ENCODE measurements at places on chromosomes 1 and 21.
A peak's percentile ranks its signal among the peaks of the same experiment; 100 is the strongest.

GRCh38 chr1:200180821-200181220 is 153.3 kb downstream of the NR5A2 start:
- DNase-seq = no peak

- peak; percentile 56 for DNase-seq
Measured at GRCh38 chr1:179079113-179079761, 2.6 kb upstream of the TOR3A start.

DNA sequence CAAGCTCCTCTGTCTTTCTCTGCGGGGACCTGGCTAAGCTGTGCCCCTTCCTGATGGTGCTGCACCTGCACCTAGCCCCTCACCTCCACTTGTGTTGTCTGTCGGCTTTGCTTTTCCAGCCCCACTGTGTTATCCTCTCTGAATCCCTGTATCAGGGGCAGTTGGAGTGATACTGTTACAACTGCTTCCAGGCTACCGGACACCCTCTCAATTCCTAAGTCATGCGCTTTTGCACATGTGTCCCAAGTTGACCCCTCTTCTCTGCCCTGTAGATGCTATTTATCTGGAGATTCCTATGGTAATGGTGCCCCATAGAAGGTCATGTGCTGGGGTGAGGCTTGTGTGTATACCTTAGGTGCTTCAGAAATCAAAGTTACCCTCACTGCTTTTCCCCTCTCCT is 58.9 kb downstream of the TBCE start:
- DNase-seq = no peak

DNA sequence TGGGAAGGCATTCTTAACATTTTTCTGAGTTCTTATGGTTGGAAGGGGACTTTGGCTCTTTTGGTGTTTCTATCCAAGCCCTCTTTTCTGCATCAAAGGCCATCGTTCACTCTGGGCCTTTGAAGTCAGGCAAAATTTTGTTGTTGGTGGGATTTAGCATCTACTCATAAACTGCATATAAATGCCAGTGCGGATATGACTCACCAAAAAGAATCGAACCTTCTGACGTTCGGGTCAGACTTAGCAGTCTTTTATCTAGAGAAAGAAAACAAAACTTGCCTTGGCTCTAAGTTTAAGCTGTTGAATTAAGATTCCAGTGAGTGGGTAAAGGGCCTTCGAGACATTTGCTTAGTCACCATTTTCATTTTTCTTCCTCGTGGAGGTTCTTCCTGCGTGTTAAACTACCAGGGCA is 51.4 kb downstream of the EVA1C start:
- DNase-seq = no peak

DNA sequence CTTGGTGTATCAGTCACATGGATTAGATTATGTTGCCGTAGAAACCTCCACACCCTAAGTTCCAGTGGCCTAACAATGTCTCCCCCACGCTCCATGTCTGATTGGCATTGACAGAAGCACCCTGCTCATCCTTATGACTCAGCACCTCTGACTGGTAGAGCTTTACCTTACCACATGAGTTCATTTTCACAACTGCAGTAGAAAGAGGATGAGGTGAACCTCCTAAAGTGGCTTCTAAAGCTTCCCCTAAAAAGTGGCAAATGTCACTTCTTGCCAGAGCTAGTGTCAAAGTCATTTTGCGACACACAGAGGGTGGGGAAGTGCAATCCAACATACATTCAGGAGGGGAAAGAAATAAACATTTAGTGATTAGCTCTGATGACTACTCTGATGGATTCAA is 30.6 kb upstream of the LYPD8 start:
- DNase-seq = no peak

GRCh38 chr1:221166559-221167318 is 287.5 kb downstream of the HLX start:
- no peak for DNase-seq

GRCh38 chr1:113255720-113256347 is 134.5 kb upstream of the MAGI3 start:
- no peak for DNase-seq

- DNase-seq = no peak
Measured at GRCh38 chr1:170891872-170892271, 43.5 kb upstream of the MROH9 start.

DNA sequence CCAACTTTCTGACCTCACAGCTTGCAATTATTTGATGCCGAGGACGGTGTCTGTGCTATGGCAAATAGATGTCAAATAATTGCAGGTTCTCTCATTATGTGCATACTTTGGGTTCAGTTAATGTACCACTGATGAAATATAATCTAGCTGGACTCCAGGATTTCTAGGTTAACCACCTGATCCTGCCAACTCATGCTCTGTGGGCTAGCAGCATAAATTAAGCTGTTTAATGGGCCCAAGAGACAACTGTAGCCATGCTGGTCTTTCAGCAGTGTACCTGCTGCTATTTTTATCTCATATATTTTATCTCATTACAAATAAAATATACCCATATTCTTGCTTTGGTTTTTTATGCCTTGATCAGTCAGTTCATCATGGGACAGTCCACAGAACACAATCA is 43.3 kb upstream of the HP1BP3 start:
- no peak for DNase-seq

DNA sequence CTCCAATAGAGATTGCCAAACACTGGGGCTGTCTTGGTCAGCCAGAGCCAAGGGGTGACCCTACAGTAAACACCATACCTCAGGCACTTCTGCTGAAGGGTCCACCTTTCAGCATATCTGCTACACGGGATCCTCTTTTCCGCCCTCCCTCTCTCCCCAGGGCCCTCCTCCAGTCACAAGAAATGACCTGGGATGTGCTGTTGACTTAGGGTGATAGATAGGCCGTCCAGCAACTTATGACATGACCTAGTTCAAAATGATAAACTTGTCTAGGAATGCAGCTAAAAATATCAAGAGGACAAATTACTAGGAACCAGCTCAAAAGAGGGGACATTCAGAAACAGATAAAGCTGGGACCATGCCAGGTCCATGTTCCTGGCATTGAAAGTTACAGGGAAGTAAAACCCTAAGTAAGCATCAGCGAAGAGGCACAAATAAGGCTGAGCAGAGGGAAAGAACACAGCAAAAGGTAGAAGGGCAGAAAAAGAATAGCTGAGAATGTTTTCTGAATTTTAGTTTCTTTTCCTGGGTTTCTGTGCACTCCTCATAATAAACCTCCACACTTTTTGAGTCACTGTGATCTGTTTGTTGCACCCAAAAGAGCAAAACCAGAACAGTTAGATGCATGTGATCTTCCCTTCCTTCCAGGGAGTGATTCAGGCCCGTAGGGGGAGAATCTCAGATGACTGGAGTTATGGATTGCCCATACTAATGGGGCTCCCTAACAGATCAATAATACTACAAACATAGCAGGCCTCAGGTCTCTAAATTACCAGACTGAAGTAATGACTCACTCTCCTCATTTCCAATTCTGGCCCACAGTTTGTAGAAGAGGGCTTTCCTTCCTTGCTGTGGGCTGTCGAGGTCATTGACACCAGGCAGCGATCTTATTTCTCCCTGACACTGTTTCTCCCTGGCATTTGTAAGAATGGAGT is 48.9 kb upstream of the F3 start:
- DNase-seq = no peak

DNA sequence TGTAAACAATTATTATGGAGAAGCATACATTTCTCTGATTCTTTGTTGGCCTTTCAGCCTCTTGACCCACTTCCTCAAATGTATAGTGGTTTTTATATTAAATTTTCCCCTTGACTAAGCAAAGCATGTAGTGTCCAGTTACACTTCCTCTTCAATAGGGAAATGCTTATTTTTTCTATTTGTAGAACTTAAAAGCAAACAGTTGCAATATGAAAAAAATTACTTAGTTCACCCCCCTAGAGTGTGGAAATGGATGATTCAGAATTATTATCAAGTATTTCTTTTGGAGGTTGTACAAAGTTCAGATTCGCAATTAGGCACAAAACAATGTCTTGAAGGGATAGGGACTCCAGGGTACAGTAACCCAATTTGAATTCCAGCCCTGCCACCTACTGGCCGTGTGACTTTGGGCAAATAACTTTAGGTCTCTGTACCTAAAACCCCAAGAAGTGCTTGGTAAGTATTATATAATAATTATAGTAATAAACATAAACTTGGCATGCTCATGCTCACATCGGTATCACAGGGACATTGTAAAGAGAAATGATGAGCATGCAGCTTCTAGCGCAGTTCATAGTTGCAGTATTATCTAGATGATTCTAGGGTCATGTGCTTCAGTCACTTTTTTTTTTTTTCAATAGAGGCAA is 28.6 kb upstream of the IFNGR2 start:
- no peak for DNase-seq

- no peak for DNase-seq
Measured at GRCh38 chr1:121483234-121483633, 298.5 kb downstream of the SRGAP2C start.

- no peak for DNase-seq
Measured at GRCh38 chr1:27563591-27564471, 40.1 kb downstream of the AHDC1 start.

GRCh38 chr1:201381130-201381529 is 3.6 kb upstream of the TNNT2 start:
- no peak for DNase-seq

GRCh38 chr21:38438462-38438893 is 59.8 kb downstream of the ERG start:
- peak; percentile 52 for DNase-seq

GRCh38 chr1:39646232-39647081 is 7.0 kb upstream of the HEYL start:
- peak; percentile 76 for DNase-seq

GRCh38 chr1:41874903-41875411 is 43.8 kb downstream of the HIVEP3 start:
- DNase-seq = no peak

DNA sequence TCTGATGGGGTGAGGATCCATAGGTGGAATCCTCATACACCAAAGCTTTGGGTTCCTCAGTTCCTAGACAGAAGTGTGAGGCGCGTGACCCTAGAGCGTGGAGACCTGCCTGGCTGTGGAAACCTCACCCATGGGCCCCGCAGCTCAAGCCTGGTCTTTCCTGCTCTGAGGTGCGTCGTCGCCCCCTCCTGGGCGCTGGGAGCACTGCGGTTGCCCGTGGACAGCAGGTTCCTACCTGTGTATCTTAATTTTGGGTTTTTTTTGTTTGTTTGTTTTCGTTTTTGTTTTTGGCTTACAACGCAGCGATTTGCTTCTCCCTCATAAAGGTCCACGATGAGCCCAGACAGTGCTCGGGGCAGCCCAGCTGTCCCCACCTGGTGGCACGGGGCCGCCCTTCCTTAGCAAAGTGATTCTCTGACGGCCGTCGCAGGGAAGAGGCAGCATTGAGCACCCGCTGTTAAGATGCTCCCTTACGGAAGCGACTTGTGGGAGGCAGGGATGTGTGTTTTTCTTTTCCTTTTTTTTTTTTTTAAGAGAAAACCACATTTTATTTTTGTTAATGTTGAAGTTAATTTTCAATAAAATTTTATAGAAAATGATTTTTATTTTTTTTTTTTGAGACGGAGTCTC is 36.5 kb upstream of the TRAPPC10 start:
- DNase-seq = peak; percentile 57

GRCh38 chr21:36320421-36321324 is 676 bp downstream of the MORC3 start:
- DNase-seq = peak; percentile 92

GRCh38 chr1:248815407-248816034 is 10.2 kb downstream of the SH3BP5L start:
- DNase-seq = no peak

- DNase-seq = peak; percentile 34
Measured at GRCh38 chr21:41411449-41412089, 14.5 kb upstream of the MX1 start.

GRCh38 chr1:90573736-90574135 is 143.4 kb downstream of the BARHL2 start:
- no peak for DNase-seq

DNA sequence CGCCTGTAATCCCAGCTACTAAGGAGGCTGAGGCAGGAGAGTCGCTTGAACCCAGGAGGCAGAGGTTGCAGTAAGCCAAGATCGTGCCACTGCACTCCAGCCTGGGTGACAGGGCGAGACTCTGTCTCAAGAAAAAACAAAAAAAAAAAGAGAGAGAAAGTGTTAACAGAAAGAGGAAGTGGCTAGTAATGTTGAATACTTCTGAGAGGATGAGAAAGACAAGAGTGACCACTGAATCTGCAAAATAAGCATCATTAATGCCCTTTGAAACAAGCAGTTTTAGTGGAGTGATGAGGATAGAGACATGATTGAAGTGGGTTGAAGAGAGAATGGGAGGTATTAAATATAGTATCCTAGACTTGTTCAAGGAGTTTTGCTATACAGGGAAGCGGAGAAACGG is 11.7 kb downstream of the MPZ start:
- no peak for DNase-seq

DNA sequence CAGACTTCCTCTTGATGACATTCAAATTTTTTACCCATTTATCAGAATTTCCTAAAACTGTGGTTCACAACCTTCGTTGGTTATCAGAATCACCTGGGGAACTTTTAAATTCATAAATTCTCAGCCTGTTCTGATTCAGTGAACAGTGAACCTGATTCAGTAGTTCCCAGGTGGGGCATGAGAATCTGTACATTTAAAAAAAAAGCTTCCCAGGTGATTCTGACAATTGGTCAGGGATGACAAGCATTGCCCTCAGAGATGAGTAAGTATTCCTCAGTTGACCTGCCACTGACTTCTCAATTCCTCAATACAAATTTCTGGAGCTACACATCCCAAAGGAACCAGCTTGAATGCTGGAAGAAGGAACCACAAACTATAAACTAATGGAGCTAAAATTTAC is 23.5 kb upstream of the CR2 start:
- DNase-seq = no peak

DNA sequence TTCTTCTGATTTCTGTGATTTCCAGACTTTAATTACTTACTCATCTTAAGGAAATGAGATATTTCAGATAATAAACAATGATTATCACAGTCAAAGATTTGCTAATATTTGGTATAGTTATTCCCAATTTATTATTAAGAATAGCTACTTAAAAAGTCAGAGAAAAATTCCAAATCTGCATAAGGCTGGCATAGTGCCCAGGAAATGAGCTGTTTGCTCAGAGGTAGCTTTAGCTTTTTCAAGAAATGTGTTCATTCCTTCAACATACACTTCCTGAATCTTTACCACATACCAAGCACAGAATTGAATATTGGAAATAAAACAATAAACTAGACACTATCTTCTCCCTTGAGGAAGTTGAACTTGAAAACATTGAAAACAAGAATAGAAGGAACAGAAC is 44.3 kb upstream of the KCNK1 start:
- DNase-seq = no peak

- DNase-seq = no peak
Measured at GRCh38 chr1:36805979-36806640, 228.2 kb downstream of the GRIK3 start.

DNA sequence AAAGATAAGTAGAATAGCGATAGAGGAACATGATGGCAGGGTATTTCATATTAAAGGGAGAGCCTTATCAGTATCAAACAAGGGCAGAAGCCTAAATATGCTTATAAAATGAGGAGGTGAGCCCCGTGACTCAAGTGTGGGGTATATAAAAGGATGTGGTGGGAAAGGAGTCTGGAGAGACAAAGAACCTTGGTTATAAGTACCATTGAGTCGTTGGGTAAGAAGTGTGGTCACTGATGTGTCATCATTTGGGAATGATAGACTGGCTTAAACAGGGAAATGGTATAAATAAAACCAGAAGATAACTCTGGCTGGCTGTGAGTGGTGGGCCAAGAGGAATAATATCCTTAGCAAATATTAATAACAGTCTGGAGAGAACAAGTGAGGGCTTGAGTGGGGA is 10.9 kb upstream of the CD5L start:
- DNase-seq = no peak

- DNase-seq = peak; percentile 87
Measured at GRCh38 chr1:42424201-42424600, 31.6 kb downstream of the ZMYND12 start.

All from trophoblast cell (in vitro differentiated cells and primary cell).